ENCODE measurements at places on chromosomes 12 and 14. TPM values are rescaled to one million over a fixed set of nuclear protein-coding genes. Genes with fewer than 3 reads are reported as not detected.

SCN8A gene
- total RNA-seq: 12.7 TPM

ASCL1 gene
- total RNA-seq: not detected

ACVRL1 gene
- total RNA-seq: 0.40 TPM

UBC gene
- 1,587 TPM for total RNA-seq

DPY19L2 gene
- 0.98 TPM for total RNA-seq

ASPG gene
- total RNA-seq: not detected

SYNE2 gene
- total RNA-seq: 20.7 TPM

RD3L gene
- total RNA-seq: not detected

ACOT6 gene
- total RNA-seq: not detected

LMO3 gene
- 2.3 TPM for total RNA-seq

NFE2 gene
- 0.40 TPM for total RNA-seq

PPP1R1A gene
- not detected for total RNA-seq

KLRD1 gene
- total RNA-seq: 0.06 TPM

CCDC175 gene
- not detected for total RNA-seq

VASH1 gene
- 1.8 TPM for total RNA-seq

C3AR1 gene
- total RNA-seq: not detected

C12orf50 gene
- not detected for total RNA-seq

LMNTD1 gene
- not detected for total RNA-seq

ARPC3 gene
- 202 TPM for total RNA-seq

SPX gene
- not detected for total RNA-seq

KDM2B gene
- 52.5 TPM for total RNA-seq

FOXN4 gene
- not detected for total RNA-seq

KRT79 gene
- total RNA-seq: 0.46 TPM

FERMT2 gene
- 29.1 TPM for total RNA-seq

CLEC1A gene
- not detected for total RNA-seq

SAV1 gene
- total RNA-seq: 87.1 TPM

SAMD15 gene
- total RNA-seq: 1.2 TPM

RIN3 gene
- total RNA-seq: 4.8 TPM
